ENCODE measurements at places on chromosomes 5 and 9. TPM values are rescaled to one million over a fixed set of nuclear protein-coding genes. Genes with fewer than 3 reads are reported as not detected.

Gene PCDHGA9
- total RNA-seq = 4.8 TPM

Gene TAF11L10
- total RNA-seq = not detected

Gene TOR4A
- 27.2 TPM for total RNA-seq

Gene CXCL14
- total RNA-seq = 42.4 TPM

Gene PCAT7
- total RNA-seq = 0.30 TPM

Gene IDNK
- total RNA-seq = 4.2 TPM

Gene NR5A1
- not detected for total RNA-seq

Gene P4HA2
- 75.7 TPM for total RNA-seq

Gene QRFP
- total RNA-seq = not detected

Gene PLAC8L1
- not detected for total RNA-seq

Gene OBP2B
- total RNA-seq = not detected

Gene TNFSF15
- 5.2 TPM for total RNA-seq

Gene MPDZ
- total RNA-seq = 31.3 TPM

Gene GFI1B
- 1.1 TPM for total RNA-seq

Gene SLC36A2
- not detected for total RNA-seq

Gene GCNT1
- 14.4 TPM for total RNA-seq

Gene TLE1
- 17.9 TPM for total RNA-seq

Gene ZFP2
- 2.0 TPM for total RNA-seq

Gene RAI14
- total RNA-seq = 66.8 TPM

Gene CARTPT
- not detected for total RNA-seq

Gene LOX
- total RNA-seq = 16.2 TPM

Gene SEMA6A
- 44.3 TPM for total RNA-seq

Gene TAL2
- total RNA-seq = not detected

Gene CCL19
- 2.4 TPM for total RNA-seq

Gene TMEM174
- total RNA-seq = not detected

Gene MVB12B
- total RNA-seq = 47.8 TPM

Data from lower lobe of right lung (tissue), 2 donors.